ENCODE measurements at places on chromosomes 3 and 15. TPM values are rescaled to one million over a fixed set of nuclear protein-coding genes. Genes with fewer than 3 reads are reported as not detected.

ISLR gene
- 0.08 TPM for total RNA-seq

EXD1 gene
- not detected for total RNA-seq

LTK gene
- total RNA-seq = not detected

PLOD2 gene
- 41.3 TPM for total RNA-seq

CCDC80 gene
- 10.3 TPM for total RNA-seq

GOLGA8S gene
- total RNA-seq = not detected

XCR1 gene
- not detected for total RNA-seq

PLA2G4D gene
- total RNA-seq = 0.08 TPM

RFT1 gene
- total RNA-seq = 19.4 TPM
